ENCODE measurements at places on chromosomes 6 and 20.

GRCh38 chr6:6700407-6701270 lies 112.1 kb downstream of the LY86 start:
- DNase-seq: no peak

DNA sequence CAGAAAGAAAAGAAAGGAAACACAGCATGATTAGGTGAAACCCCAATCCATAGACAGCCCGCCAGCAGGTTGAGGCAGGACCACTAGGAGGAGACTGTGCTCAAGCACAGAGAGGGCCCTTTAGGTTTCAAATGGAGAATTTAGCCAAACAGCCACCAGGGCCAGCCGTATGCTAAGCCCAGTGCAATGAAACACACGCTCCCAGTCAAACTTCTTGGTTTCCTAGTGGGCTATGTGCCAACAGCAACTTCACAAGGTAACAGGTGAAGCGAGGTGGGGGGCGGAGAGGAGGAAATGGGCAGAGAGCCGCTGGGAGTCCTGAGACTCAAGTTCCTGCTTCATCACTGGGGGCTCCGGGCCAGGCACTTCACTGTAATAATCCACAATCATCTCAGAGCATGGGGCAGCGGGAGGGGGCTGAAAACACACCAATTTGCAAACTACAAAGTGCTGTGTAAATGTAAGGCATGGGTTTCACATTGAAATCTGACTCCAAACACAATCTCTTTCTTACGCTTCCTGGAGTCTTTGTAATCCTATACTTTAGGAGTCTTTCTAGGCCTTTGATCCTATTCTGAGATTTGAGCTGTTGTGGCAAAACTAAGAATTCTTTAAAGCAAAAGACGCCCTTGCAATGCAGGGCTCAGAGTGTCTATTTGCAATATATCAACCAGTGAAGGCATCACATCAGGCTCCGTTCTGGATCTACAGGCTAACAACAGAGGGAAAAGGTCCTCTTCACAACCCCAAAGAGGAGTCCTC lies 117.3 kb downstream of the OPRM1 start:
- no peak for DNase-seq

DNA sequence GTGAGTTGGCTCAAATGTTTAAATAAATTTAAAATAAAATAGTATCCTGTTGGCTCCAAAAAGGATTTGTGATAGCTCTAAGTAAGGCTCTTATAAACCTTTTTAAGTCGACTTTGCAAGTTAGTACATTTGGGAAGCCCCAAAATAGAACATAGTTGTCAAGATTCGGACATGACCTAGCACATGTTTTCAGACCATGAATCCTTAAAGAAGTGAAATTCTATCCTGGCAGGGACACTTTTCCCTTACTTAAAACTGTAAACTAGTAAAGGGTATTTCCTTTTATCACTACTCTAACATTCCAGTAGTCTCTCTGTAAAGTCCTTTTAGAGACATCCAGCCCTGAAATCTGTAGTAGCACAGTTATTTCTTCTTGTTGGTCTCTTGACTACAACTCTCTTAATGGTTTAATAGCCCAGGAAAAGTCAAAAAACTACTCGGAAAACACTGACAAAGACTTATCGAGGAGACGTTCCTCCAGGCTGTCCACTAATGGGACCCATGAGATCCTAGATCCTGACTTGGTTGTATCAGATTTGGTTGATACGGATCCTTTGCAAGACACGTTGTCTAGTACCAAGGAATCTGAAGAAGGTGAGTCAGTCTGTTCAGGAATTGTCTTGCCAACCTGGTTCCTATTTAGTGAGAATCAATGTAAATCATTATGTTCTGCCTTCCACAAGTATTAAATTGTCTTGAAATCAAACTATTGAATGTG lies 83.6 kb downstream of the SCAND1 start:
- DNase-seq: no peak

DNA sequence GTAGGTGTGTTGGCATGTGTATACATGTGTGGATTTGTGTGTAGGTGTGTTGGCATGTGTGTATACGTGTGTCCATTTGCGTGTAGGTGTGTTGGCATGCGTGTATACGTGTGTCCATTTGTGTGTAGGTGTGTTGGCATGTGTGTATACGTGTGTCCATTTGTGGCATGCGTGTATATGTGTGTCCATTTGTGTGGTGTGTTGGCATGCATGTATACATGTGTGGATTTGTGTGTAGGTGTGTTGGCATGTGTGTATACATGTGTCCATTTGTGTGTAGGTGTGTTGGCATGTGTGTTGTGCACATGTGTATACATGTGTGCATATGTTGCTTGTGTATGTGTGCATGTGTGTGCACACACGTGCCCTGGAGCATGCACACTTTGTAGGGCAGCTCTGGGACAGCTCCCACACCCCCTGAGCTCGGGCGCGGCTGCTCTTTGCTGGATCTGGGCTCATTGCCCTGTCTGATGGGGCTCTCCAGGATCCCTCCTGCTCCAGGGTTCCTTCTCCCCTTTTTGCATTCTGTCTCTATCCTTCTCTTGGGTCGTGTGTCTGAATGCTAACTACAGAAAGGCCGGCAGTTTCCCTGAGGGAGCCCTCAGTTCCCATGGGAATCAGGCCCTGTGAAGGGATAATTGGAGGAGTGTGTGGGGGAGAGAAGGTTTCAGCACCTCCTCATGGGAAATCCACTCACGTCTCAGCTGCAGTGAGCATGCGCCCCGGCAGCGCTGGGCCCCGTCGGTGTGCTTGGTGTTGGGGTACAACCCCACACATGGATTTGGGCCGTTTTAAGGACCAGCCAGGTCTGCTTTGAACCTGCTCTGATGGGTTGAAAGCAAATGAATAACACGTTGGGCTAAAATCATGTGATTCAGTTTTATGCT lies 102.0 kb downstream of the ERMARD start:
- no peak for DNase-seq

DNA sequence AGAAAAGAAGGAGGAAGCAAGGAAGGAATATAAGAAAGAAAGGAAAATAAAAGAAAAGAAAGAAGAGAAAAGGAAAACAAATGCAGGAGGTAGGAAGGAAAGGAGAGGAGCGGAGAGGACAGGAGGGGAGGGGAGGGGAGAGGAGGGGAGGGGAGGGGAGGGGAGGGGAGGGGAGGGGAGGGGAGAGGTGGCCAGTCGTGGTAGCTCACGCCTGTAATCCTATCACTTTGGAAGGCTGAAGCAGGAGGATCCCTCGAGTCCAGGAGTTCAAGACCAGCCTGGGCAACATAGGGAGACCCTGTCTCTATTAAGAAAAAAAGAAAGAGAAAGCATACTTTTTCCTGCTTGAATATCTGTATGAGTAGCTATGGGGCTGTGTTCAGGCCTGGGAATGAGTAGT lies 46.4 kb upstream of the GCM1 start:
- DNase-seq: no peak
